Tibial artery (tissue), 4 donors: ENCODE measurements at places on chromosomes 16 and 17.

- H3K36me3 ChIP-seq, result no peaks in the 10 kb centered on the region
- H3K4me1 ChIP-seq, result peaks cover 22% of the 10 kb centered on the region
- no peak for DNase-seq
- H3K27ac ChIP-seq, result peak within 1 kb of the TSS; percentile 89
- no peaks in the 10 kb centered on the region for H3K27me3 ChIP-seq
These were observed at the start of gene ZNF423 for GRCh38 chr16:49855822-49856671. Gene ZNF423 (minus strand): TSS chr16:49856112. CDS start chr16:49855774, 338 bp downstream.

GRCh38 chr16:31707743-31708335, 165.8 kb upstream of the ZNF267 start:
- DNase-seq, result no peak
- H3K4me1 ChIP-seq, result no peaks in the 10 kb centered on the region
- no peak overlapping the region for H3K4me3 ChIP-seq
- H3K27me3 ChIP-seq, result no peaks in the 10 kb centered on the region
- no peaks in the 10 kb centered on the region for H3K36me3 ChIP-seq

- no peaks in the 10 kb centered on the region for H3K4me1 ChIP-seq
- H3K27me3 ChIP-seq, result no peaks in the 10 kb centered on the region
- peak; percentile 50 for DNase-seq
- H3K27ac ChIP-seq, result peak overlapping the region; percentile 59
- H3K36me3 ChIP-seq, result peaks cover 29% of the 10 kb centered on the region
These were observed 23.9 kb downstream of the UNK start for GRCh38 chr17:75808549-75808904.

DNA sequence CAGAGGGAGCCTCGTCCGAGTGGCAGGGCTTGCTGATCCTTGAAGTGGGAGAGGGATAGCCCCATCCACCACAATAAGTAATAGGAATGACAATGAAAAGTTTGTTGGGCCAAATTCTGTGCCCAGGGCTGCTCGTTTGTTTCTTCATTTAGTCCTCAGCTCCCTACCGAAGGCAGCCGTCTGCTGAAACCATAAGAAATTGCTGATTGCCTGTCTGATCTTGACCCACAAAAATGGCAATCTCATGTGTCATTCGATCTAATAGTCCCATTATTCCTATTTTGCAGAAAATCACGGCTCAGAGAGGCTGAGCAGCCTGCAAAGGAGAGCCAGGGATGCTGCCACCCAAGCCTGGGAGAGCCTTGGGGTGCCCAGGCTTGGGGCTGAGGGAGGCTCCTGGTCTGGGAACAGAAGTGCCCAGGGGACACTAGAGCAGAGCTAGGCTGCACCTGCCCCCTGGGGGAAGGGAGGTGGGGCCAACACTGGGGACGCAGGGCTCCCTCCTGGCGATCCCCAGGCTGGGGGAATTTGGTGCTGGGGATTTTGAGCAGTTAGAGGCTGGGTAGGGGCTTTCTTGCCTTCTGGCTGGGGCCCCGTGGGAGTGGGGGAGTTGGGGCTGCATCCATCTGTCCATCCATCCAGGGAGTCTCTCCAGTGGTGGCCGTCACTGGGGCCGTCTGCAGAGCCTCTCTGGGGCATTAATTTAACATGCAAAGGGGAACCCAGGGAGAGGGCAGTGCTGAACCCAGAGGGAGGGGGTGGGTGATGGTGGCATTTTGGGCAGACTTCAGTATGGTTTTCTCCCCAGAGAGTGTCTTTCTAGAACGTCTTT, 53.5 kb downstream of the SOCS1 start:
- H3K4me3 ChIP-seq, result no peak overlapping the region
- no peaks in the 10 kb centered on the region for H3K27me3 ChIP-seq
- no peaks in the 10 kb centered on the region for H3K36me3 ChIP-seq
- no peak overlapping the region for H3K27ac ChIP-seq

DNA sequence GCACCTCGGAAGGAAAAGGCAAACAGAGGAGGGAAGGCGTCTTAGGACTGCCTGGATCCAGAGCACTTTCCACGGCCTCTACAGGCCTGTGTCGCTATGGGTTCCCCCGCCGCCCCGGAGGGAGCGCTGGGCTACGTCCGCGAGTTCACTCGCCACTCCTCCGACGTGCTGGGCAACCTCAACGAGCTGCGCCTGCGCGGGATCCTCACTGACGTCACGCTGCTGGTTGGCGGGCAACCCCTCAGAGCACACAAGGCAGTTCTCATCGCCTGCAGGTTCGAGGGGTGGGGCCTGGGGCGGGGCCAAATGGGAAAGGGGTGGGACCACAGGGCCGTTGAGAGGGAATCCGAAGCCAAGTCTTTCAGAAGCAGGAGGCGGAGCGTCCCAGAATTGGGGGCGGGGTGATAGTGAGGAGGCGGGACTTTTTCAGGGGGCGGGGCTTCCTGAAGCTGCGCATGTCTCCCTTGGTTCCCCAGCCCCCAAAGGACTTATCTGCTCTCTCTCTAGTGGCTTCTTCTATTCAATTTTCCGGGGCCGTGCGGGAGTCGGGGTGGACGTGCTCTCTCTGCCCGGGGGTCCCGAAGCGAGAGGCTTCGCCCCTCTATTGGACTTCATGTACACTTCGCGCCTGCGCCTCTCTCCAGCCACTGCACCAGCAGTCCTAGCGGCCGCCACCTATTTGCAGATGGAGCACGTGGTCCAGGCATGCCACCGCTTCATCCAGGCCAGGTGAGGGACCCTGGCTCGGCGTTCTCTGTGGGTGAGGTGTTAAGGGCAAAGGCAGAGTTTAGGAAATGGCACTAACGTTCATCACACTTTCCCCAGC, 939 bp downstream of the BCL6B start:
- peak; percentile 86 for DNase-seq
- H3K4me3 ChIP-seq, result peak overlapping the region; percentile 25
- no peaks in the 10 kb centered on the region for H3K27me3 ChIP-seq
- peak overlapping the region; percentile 41 for H3K27ac ChIP-seq
- peaks cover 23% of the 10 kb centered on the region for H3K4me1 ChIP-seq

- H3K4me1 ChIP-seq, result peaks cover 12% of the 10 kb centered on the region
- H3K36me3 ChIP-seq, result no peaks in the 10 kb centered on the region
- no peak overlapping the region for H3K27ac ChIP-seq
These were observed 54.2 kb downstream of the BEAN1 start for GRCh38 chr16:66481081-66481942.

GRCh38 chr17:29291163-29291752, 2.7 kb downstream of the NUFIP2 start:
- peaks cover 42% of the 10 kb centered on the region for H3K4me1 ChIP-seq
- DNase-seq, result no peak
- peak overlapping the region; percentile 89 for H3K4me3 ChIP-seq
- H3K27me3 ChIP-seq, result no peaks in the 10 kb centered on the region
- H3K36me3 ChIP-seq, result peaks cover 16% of the 10 kb centered on the region
- H3K27ac ChIP-seq, result peak overlapping the region; percentile 93

DNA sequence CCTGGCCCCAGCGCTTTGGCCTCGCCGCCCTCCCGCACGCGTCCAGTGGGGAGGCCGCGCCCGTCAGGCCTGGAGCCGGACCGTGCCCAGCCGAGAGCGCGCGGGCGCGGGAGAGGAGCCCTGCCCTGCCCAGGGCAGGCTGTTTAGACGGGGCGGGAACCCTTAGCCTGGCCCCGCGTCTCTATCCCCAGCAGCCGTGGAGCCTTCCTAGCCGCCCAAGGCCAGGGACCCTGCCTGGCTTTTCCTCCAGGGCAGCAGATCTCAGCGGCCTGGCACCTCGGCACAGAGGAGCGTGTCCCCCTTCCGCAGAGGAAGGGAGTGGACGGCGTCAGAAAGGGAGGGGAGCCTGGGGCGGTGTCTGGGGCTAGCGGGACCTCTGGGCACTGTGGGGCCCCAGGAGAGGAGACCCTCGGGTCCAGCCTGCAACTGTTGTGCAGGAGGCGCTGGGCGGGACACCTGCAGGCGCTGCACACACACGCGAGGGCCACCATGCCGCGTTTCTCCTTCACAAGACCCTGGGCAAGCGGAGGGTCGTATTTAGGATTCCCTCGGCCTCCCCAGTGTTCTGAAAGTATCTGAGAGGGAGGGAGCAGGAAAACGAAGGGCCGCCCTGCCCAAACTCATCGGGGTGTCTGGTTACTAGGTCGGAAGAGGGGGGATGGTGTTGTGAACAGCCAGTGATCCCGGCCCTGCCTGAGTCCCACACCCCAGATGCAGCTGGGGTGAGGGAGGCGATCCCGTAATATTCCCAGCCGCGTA, 2.3 kb upstream of the NPTX1 start:
- DNase-seq, result no peak
- peaks cover 43% of the 10 kb centered on the region for H3K4me1 ChIP-seq
- no peak overlapping the region for H3K27ac ChIP-seq
- no peak overlapping the region for H3K4me3 ChIP-seq

DNA sequence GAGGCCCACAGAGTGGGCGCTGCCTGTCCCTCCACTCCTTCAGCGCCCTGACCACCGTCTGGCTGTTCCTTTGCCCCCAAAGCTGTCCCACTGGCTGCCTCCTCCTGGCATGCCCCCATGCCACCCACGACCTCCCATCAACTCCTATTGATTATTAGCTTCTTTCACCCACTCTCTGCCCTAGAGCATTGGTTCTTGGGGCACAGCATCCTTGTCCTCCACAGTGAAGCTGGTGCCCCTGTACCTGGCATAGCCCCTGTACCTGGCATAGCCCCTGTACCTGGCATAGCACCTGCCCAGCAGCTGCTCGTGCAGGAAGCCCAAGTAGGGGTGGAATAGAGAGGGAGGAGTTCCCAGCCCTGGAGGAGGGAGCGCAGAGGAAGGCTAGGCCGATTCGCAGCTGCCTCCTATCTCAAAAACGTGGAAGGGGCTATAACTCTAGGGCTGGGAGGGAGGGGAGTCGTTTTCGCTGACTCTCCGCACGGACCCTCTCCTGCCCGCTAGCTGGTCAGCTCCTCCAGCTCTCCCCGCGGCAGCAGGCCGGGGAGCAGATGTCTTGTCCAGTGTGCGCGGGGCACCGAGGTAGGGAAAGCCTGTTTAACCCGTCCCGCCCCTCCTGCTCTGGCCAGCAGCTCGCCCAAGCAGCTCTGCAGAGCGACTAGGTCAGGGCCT, 5.7 kb upstream of the ACTG1 start:
- DNase-seq, result no peak
- peak overlapping the region; percentile 97 for H3K27ac ChIP-seq
- no peaks in the 10 kb centered on the region for H3K27me3 ChIP-seq
- H3K36me3 ChIP-seq, result no peaks in the 10 kb centered on the region
